ENCODE measurements at places on chromosomes 11 and 22. TPM values are rescaled to one million over a fixed set of nuclear protein-coding genes. Genes with fewer than 3 reads are reported as not detected.

TAF6L gene
- total RNA-seq: 43.2 TPM

ST14 gene
- 52.2 TPM for total RNA-seq

SCARF2 gene
- total RNA-seq: 0.86 TPM

PAX6 gene
- total RNA-seq: not detected

TCN2 gene
- 0.37 TPM for total RNA-seq

OR5M11 gene
- not detected for total RNA-seq

MTMR2 gene
- total RNA-seq: 15.4 TPM

MS4A14 gene
- 3.4 TPM for total RNA-seq

SDHD gene
- total RNA-seq: 57.7 TPM

CCDC157 gene
- total RNA-seq: 3.6 TPM
